ENCODE measurements at places on chromosomes 5 and 9.

DNA sequence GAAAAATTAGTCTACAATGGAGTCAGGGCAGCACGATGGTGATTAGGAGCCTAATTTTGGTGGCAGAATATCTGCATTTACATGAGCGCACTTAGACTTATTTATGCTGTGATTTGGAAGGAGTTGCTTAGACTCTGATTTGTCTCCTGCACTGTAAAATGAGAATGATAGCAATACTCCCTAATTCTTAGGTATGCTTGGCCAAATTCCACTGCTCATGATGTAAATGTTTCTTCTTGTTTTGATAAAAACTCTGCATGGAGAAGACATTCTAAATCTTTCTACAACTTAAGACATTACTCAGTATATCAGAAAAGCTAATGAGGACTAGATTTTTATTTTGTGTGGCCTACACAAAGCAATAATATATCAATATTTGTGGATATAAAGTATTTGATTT, 205.4 kb downstream of the CDH18 start:
- no peak for DNase-seq

DNA sequence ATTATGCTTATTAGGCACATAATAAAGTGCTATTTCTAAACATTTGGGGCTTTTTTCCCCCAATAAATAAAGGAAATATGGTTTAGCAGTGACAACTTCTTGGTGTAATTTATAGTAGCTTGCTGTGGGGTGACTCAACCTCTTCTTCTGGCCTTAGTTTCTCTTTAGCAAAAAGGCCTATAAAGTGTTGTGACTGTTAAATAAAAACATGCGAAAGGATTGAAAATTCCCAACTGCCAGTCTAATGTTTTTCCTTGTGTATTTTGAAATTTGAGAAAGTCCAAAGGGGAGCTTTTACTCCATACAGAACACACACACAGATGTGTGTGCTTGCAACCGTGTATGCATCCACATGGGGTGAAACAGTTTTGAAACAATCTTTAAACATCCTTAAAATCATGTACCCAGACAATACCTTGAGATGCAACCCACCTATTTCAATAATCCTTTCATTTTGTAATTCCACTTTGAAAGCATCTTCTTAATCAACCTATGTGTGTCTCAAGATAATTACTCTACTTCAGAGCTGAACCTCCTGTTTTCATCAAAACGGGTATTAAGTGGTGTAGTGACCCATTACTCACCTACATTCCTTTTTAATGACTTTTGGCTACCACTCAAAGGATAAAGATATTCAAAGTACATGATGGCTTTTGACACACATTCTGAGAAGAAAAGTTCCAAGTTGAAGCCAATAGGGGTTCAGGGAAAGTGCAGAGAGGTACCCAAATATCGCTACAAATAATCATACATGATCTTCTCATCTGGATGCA, 123.8 kb downstream of the DROSHA start:
- no peak for DNase-seq

DNA sequence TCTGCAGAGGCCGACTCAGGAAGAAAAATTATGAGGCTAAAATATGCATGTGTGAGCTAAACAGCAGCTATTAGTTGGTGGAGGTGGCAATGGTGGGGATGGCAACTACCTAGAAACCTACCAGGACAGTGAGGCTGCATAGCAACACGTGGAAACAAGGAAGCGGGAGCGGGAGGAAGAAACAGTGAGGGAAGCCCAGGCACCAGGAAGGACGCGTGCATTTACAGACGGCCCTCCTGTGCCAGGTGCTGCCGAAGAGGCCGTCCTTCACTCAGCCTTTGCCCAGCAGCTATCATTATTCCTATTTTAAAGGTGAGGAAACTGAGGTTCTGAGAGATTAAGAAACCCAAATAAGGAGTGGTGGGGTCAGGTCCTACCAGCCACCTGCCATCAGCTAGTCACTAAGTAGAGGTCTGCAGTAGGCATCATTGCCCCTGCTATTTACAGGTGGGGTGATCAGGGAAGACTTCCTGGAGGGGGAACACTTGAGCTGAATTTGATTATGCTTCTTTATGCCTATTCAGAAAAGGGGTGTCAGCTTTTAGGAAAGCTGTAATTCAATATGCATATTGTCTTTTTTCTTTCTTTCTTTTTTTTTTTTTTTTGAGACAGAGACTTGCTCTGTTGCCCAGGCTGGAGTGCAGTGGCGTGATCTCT, 125.3 kb downstream of the CRB2 start:
- DNase-seq = no peak

GRCh38 chr5:148805326-148806290, 20.8 kb upstream of the ADRB2 start:
- peak; percentile 18 for DNase-seq

DNA sequence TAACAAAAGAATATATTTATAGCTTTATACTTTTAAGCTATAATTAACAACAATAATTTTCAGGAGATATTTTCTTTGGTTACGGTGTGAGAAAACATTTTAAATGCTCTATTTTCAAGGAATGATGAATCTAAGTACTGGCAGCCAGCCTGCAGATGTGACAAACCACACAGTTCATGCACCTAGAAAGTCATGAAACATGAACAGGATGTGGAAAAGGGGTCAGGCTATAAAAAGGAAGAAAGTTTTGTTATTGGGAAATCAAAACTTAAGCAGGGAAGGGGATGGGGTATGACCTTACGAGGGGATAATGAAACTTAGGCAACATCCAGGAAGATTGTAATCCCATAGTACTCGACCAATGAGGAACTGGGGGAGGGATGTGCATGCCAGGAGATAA, 508.7 kb upstream of the GRAMD2B start:
- DNase-seq = no peak

DNA sequence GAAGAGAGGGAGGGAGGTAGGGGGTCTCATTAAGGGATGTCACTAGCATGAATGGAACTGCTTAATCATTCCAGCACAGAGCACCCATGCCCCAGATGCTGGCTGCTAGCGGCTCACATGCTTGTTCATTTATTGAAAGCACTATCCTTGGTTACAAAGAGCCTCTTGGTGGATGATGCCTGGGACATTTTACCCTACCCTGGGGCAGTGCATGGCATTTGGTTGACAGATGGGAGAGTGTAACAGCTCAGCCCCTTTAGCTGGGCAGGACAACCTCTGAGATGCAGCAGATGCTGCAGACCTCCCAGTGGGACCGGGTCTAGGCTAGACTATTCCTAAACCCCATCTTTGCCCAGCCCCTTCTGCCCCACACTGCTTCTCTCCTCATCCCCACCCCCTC, 46.9 kb upstream of the TCERG1 start:
- DNase-seq = no peak

DNA sequence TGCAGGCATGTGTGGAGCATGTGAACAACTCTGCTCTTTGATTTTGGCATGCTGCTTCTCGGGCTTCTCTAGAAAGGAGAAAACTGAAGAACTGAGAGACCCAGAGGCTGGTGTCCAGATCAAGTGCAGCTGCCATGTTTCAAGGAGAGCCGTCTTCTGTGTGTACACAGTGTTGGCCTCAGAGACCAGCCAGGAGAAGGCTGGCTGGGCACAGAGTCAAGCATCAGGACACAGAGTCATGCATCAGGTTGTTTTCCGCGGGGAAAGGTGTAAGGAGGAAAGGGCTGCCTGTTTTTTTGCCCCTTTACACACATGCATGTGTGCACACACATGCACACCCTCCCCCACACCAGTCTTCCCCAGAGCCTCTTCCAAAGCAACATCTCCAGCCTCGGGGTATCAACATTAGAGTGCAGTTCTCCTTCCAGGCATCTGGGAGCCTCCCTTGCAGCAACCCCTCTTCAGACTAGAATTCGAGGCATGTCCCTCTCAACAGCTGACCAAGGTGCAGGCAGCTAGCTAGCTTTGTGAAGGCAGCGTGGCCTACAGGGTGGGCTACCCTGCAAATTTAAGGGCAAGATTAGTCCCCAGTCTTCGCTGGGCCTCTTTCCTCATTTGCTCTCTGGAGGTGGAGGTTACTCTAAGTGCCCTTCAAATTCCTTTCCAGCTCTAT, 180.9 kb downstream of the AOPEP start:
- DNase-seq = no peak

DNA sequence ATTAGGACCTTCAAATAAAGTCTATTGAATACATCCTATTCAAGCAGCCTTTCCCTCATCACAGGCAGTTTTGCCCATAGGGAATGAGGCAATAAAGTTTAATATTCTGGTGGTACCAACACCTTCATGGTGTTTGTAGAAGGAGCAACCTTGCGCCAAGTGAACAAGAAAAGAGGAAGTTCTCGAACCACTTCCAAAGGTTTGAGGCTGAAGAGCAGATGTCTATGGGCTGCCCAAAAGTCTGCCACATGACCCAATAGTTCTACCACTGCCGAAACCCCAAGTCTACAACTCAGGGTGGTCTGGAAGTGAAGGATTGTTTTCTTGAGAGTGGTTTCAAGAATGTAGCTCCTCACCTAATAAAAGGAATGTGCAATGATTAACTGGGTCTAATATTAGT, 123.1 kb downstream of the NPR3 start:
- no peak for DNase-seq

DNA sequence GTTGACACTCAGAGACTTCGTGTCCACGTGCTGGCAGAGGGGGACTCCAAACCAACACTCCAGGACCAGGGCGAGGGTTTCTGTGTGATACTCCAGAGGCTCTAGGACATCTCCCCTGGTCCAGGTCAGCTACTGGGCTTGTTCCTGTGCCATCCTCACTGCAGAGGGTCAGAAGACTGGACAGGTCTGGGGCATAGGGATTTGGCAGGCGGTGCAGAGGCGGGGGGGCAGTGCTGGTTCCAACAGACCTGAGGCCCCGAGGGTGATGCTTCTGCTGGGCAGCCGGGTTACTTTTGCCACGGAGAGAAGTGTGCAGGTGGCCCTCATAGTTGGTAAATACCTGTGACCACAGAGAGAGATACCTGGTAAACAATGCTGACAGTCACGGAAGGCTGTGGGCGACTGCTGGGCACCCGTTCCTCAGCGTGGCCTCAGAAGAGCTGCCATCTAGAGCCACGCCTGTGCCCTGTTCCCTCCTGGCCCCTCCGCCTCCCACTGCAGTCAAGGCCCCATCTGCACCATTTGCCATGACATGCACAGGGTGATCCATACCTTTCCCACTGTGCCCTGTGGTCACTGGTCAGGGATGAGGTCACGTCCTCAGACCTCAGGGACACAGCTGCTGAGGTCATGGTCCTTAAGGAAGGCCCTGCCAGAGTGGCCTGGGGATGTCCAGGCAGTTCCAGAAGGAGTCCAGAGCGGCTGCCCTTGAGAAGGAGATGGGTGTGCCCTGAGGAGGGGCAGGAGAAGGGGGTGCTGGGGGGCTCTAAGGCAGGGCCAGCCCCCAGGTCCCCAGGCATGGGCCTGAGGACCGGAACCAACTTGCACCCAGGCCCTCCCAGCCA, 30.0 kb downstream of the TRIP13 start:
- DNase-seq = no peak

DNA sequence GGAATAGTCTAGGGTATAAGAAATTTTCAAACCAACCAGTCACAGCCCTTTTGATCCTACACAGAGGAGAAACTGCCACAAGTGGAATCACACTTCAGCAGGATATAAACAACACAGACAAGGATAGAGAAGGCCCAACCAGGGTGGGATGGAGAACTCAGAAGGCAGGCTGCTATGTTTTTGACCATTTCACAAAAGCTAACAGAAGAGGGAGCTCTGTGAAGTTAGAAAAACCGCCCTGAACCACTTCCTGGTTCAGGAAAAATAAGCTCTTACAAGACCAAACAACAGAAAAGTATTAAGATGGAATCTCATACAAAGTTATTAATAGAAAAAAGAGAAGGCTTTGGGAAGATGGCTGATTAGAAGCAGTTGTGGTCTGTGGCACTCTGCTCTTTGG, 960 bp upstream of the IFNB1 start:
- DNase-seq = peak; percentile 55

DNA sequence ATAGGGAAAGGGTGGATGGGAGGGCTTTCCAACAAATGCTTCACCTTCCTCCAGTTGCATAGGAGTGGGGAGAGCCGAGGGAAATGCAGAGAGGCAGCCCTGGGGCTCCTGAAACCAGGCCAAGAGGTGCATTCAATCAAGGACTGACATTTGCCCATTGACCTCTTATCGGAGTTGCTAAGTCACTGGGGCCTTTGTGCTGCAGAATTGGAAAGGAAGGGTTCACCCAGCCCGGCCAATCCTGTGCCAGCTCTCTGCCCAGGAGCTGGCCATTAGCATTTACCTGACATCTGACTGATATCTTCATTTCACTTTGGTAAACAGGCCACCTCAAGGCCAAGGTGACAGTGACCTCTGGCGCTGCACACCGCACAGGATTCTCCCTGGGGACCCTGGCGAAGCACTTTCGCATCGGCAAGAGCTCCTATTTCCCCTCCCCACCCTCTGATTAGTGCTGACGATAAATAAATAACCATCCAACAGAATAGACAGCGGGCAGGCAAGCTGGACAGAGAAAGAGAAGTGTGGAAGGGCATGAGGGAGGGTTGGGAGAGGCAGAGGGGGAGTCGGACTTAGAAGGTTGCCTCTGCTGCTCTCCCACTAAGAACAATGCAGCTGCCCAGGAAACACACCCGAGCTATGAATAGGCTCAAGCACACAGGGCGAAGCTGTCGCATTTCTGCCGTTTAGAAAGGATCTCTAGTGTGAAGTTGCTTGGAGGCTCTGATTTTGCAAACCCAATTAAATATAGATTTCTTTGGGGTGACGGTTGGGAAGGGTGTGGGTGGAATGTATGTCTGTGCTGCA, 57.0 kb upstream of the BOD1 start:
- DNase-seq = no peak

GRCh38 chr5:142548739-142549275, 137.1 kb downstream of the FGF1 start:
- peak; percentile 44 for DNase-seq

- DNase-seq = no peak
These were observed 51.5 kb downstream of the PCDH1 start for GRCh38 chr5:141826674-141827073.

DNA sequence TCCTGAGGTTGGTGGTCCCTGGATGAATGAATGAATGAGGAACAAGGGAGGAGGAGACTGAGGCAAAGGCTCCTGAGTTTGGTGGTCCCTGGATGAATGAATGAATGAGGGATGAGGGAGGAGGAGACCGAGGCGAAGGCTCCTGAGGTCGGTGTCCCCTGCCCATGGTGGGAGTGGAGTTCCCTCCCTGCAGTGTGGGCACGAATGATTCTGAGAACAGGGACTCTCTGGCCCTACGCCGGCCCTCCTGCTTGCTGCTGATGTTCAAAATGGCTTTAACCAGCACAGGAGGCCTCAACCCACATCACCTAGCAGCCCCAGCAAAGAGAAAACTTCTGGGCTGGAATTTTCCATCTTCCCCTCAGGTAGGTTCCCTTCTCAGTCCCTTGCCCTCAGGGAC, 377.8 kb downstream of the IRX2 start:
- no peak for DNase-seq

GRCh38 chr9:21255538-21256212, 15.9 kb upstream of the IFNA14 start:
- no peak for DNase-seq

GRCh38 chr5:73435759-73436534, 12.6 kb downstream of the FOXD1 start:
- DNase-seq = no peak

DNA sequence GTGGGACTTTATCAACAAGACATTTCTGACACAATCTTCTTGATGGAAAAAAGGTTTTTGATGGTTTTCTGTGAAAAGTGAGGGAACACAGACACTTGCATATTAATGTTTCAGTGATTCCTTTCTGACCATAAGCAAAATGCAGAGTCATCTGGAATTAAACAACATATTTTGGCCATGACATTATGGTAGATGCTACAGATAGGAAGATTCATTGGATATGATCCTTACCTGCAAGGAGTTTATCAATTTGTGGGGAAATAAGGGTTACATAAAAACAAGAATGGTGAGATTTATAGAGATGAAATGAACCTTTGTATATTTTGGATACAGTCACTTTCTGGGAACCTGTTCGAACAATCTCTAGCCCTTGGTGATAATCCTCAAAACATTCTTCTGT, 155.3 kb upstream of the GNA14 start:
- DNase-seq = no peak

GRCh38 chr5:161446655-161447054, 99.9 kb downstream of the GABRB2 start:
- DNase-seq = no peak
